ENCODE measurements at places on chromosomes 7 and 10.

DNA sequence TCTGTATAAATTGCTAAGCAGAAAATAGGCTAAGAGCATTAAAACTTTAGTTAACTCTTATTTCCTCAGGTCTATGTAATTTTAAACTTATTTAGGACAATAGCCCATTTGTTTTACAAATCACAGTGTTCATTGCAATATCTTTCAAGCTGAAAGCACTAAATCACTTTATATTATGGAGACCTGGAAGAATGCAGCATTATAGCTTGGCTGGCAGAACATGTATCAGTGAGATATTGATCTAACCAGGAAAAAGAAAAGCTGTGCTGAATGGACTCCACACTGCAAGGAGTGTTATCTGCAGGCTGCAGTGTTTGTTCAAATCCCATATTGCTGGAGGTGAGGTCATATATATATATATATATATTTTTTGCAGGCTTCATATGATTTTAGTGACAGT lies 517.5 kb downstream of the NRG3 start:
- DNase-seq: no peak

DNA sequence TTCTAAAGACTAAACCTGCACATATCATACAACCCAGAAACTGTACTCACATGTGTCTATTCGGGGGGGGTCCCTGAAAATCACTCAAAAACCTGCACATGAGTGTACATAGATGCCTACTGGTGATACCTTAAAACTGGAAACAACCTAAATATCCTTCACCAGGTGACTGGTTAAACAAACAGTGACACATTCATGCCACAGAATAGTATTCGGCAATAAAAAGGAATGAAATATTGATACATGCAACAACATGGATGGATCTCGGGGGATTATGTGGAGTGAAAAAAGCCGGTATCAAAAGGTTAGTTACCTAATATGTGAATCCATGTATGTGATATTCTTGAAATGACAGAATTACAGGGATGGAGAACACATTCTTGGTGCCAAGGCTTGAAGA lies 32.1 kb upstream of the EGFR start:
- no peak for DNase-seq

- DNase-seq: no peak
Observed at GRCh38 chr10:110865809-110866482, 5.8 kb upstream of the PDCD4 start.

GRCh38 chr7:946256-946996 lies 8.1 kb downstream of the ADAP1 start:
- no peak for DNase-seq

- no peak for DNase-seq
Observed at GRCh38 chr7:159192725-159193453, 48.2 kb upstream of the VIPR2 start.
